NCI-H345 (cell line): ENCODE measurements at places on chromosomes 5 and 9.

DNA sequence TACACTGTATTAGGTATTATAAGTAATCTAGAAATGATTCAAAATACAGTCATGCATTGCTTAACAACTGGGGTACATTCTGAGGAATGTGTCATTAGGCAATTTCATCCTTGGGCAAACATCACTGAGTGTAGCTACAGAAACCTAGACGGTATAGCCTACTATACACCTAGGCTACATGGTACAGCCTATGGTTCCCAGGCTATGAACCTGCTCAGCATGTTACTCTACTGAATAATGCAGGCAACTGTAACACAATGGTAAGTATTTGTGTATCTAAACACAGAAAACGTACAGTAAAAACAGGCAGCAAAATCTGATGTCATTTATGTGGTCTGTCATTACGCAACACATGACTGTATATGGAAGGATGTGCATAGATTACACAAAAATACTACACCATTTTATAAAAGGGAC is 96.8 kb downstream of the RAPGEF6 start:
- DNase-seq = no peak

- DNase-seq = no peak
Measured at GRCh38 chr9:70165006-70165602, 93.7 kb upstream of the SMC5 start.

- DNase-seq = no peak
Measured at GRCh38 chr9:116765011-116765410, 77.9 kb downstream of the TRIM32 start.

DNA sequence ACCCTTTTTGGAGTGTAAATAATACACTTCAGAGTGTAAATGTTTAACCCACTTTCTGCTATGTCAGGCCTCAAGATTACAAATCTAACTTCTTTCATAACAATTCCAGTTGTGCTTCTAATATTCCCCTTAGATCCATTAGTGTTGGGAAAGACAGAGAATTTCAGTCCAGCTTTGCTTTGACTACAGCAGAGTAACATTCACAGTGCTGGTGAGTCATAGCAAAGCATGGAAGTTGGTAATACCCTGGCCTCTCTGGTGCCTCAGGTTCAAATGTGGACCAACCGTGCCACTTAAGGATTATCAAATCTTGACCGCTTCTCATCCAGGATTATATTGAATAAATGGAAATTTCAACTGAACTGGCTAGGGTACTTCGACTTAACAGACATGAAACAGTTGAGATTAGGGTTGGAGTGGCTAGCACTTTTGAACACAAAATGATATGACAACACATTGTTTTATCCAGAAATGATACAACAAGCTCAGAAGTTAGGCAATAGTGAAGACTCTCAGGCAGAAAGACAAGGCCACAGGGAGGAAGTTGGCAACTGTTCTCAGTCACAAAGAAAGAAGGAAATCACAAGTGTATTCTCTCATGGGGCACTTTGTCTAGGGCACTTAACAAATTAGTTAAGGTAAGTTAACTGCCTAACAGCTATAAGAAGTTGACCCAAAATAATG is 24.4 kb upstream of the RASA1 start:
- no peak for DNase-seq

DNA sequence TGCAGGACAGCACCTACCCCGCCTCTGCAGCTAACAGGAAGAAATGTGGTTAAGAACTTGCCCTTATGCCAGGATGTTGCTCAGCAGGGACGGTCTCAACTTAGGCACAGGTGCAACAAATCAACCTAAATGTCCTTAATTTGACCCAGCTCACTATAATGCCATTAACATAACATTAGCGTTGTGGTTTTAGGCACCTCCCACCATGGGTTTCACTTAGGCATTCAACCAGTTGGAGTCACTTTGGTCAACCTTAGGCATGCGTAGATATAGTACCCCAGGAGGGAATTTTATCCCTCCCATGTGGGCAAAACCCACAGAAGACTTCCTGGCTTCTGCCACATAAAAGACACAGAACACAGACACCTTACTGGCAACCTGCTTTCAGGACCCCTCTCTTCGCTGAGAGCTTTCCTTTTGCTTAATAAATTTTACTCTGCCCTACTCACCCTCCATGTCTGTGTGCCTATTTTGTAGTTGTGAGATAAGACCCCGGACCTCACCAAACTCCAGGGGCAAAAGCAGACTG is 8.7 kb upstream of the ERAP1 start:
- DNase-seq = no peak

DNA sequence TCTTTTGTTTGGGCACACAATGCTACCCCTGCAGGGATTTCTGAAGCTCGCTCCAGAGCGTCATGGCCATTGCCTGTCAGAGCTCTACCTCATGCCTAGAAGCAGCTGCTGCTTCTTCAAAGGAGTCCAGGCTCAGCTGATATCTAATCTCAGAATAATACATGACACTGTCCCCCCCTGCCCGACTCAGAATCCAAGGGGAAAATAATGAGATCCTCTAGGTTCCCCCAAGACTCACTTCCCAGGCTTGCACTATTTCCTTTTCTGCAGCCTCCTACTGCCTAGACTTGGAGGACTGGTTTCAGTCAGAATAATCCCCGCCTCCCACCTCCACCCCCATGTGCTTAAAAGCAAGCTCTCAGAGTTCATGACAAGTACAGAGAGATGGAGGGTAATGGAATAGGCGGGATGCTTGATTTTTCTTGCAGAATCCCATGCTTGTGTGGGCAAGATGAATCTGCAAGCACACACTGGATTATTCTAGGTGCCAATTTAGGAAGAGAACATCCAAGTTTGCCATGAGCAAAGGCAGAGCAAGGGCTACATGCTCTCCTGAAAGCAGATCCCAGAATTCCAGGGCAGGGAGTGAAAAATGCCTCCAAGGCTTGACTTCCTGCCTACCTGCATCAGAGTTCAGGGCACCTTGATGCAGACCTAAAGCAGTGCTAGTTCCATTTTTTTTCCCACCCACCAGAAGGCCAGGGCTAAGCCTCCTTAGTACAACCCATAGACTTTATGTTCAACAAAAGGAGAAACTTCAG is 97.4 kb upstream of the IFNK start:
- DNase-seq = peak; percentile 92

DNA sequence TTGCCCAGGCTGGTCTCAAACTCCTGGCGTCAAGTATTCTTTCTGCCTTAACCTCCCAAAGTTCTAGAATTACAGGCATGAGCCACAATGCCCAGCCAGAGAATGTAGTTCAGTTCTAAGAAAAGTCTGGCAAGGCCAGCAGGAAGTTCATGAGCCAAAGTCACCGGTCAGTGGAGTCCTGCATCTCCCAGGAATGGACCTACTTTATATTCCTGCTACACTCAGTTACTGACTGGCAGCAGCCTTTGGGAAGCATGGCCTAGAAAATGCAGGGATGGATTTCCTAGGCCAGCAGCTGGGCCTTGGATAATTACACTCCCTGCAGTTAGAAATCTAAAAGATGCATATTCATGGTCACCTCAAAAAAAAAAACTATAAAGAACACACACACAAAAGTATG is 135.7 kb downstream of the CAAP1 start:
- no peak for DNase-seq

DNA sequence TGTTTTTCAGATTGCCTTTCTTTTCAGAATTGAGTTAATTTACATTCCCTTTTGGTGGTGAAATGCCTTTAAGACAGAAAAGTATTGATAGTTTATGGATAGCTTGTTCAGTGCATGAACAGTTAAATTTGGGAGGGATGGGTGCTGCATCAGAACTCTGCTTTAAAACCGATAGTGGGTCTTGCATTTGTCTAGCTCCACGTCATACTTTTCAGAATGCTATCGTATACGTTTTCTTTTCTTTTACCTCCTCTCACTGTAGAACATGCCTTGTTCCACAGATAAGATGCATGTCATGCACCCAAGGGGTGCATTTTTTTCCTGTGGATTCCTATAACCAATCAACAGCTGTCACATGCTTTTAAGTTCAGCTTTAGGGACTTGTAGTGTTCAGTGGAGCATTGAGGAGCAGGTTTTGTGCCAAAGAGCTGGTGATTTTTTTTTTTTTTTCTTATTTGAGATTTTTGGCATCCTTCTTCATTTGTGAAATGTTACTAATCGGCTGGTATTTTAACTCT is 2.3 kb downstream of the SLC44A1 start:
- DNase-seq = no peak

GRCh38 chr5:177036443-177036842 is 13.9 kb downstream of the ZNF346 start:
- DNase-seq = no peak

GRCh38 chr9:128838338-128838737 is 8.7 kb upstream of the SPOUT1 start:
- DNase-seq = no peak

GRCh38 chr5:106843812-106844416 is 826.8 kb downstream of the EFNA5 start:
- DNase-seq = no peak

- no peak for DNase-seq
Measured at GRCh38 chr9:34027845-34028574, 20.7 kb downstream of the UBAP2 start.

- no peak for DNase-seq
Measured at GRCh38 chr5:53179691-53180090, 70.1 kb upstream of the MOCS2 start.

DNA sequence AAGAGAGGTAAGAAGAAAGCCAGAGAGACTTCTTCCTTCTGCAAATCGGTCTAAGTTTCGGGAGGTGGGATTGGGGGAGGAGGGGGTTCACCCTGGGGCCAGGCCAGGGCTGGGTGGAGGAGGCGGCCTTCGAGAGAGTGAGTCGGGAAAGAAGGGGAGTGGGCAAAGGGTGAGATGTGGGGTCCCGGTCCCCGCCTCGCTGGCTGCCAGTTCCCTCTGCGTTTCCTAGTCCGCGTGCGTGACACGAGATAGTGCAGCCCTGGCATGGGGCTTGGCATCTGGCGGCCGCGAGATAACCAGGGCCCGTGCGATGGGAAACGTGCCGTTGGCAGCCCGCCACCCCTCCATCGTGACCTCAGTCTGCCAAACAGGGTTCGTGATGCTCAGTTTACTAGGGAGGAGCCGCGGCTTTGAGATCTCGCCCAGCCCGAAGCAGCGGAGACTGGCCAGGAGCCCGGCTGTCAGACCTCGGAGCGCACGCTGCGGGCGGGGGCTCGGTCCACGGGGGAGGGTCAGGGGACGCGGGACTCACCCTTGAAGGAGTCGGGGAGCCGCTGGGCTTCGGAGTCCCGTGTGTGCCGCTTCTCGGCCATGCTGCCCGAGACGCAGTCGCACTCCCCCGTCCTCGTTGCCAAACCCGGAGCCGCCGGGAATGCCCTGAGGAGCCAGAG is at the start of gene STOM:
STOM (minus strand) TSS at position 656 of the 671 bp plus-strand sequence; CDS start at position 593, 63 bp downstream.
- DNase-seq = peak; percentile 23

GRCh38 chr5:172910828-172911627 is 48.2 kb upstream of the RPL26L1 start:
- no peak for DNase-seq

- DNase-seq = no peak
Measured at GRCh38 chr9:78860801-78861475, 564.0 kb downstream of the PSAT1 start.

DNA sequence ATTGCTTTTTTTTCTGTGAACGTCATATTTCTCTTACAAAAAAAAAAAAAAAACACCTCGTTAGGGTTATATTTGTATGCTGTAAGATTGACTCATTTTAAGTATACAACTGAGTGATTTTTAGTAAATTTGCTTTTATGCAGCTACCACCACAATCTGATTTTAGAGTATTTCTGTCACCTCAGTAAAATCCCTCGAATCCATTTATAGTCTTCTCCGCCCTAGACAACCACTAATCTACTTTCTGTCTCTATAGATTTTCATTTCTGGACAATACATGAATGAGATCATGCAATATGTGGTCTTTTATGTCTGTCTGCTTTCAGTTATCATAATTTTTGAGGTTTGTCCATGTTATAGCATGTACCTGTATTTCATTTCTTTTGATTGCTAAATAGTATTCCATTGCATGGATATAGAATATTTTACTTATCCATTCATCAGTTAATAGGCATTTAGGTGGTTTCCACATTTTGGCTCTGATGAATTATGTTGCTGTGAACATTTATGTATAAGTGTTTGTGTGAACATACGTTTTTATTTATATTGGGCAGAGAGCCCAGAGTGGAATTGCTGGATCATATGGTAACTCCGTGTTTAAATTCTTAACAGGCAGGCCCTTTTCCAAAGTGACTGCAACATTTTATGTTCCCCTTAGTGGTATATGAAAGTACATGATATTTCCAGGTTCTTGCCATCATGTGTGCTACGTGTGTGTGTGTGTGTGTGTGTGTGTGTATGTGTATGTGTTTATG is 171.4 kb downstream of the SGCD start:
- no peak for DNase-seq

GRCh38 chr9:71758785-71759184 is 9.5 kb downstream of the CEMIP2 start:
- peak; percentile 78 for DNase-seq

GRCh38 chr5:88183255-88183654 is 85.4 kb downstream of the TMEM161B start:
- no peak for DNase-seq

DNA sequence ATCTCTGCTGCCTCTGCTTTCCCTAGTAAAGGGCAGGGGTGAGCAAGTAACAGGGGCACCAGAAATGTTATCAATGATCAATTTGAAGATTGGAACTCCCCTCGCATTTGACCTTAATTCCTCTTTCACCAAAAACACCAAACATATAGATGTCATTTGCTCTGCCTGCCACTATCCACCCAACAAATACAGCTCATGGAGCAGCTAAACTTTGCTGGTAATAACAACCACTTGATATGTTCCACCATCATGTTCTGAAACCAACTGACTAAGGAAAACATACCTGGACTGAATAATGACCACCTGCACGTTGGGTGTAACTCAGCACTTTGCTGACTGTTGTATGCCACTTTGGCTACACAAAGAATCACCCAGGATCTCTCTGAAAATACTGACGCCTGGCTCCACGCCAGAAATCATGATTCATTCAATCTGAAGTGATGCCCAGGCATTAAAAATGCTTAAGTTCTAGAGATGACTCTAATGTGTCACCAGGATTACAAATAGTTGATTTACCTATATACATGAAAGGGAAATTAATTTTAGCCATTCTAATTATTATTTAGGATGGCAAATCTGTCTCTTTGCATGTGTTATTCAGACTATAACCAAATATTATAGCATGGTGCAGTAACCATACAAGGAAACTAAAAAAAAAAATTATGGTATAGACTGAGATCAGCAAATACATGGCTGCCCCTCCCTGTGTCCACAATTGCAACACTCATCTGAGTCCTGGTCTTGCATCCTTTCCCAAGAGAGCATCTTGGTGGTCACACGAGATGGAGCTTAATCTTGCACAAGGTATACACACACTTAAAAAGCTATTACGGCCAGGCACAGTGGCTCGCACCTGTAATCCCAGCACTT is 43.1 kb upstream of the TTC39B start:
- peak; percentile 84 for DNase-seq

GRCh38 chr5:79736528-79737514 is 47.2 kb downstream of the CMYA5 start:
- DNase-seq = no peak

- no peak for DNase-seq
Measured at GRCh38 chr5:117594166-117594565, 1019.5 kb upstream of the SEMA6A start.

- peak; percentile 53 for DNase-seq
Measured at GRCh38 chr5:139636207-139636792, 11.8 kb upstream of the CXXC5 start.

- DNase-seq = no peak
Measured at GRCh38 chr9:5357431-5358105, 17.9 kb upstream of the RLN1 start.

- DNase-seq = no peak
Measured at GRCh38 chr5:39194466-39195136, 24.8 kb downstream of the FYB1 start.

- no peak for DNase-seq
Measured at GRCh38 chr5:13510616-13511015, 433.9 kb downstream of the DNAH5 start.

- DNase-seq = no peak
Measured at GRCh38 chr5:76490960-76491359, 87.9 kb downstream of the IQGAP2 start.
